ENCODE measurements at places on chromosomes 11 and 22. TPM values are rescaled to one million over a fixed set of nuclear protein-coding genes. Genes with fewer than 3 reads are reported as not detected.

The GAB4 gene
- total RNA-seq, result not detected

The HBE1 gene
- not detected for total RNA-seq

The SLCO2B1 gene
- not detected for total RNA-seq

The DRD2 gene
- not detected for total RNA-seq

The NUDT22 gene
- 59.5 TPM for total RNA-seq

The RAB3IL1 gene
- total RNA-seq, result 3.0 TPM

The GNB1L gene
- 12.8 TPM for total RNA-seq

The MAPK11 gene
- 5.5 TPM for total RNA-seq

The ACR gene
- not detected for total RNA-seq

The PATE4 gene
- not detected for total RNA-seq

The MUC2 gene
- total RNA-seq, result not detected

The GLYATL2 gene
- 1.3 TPM for total RNA-seq
